Activated CD8-positive, alpha-beta T cell treated with anti-CD3 and anti-CD28 coated beads for 36 hours (primary cell): ENCODE measurements at places on chromosomes 6 and 20. TPM values are rescaled to one million over a fixed set of nuclear protein-coding genes. Genes with fewer than 3 reads are reported as not detected.

LGSN gene
- not detected for total RNA-seq

SLC22A23 gene
- 0.34 TPM for total RNA-seq

DNA sequence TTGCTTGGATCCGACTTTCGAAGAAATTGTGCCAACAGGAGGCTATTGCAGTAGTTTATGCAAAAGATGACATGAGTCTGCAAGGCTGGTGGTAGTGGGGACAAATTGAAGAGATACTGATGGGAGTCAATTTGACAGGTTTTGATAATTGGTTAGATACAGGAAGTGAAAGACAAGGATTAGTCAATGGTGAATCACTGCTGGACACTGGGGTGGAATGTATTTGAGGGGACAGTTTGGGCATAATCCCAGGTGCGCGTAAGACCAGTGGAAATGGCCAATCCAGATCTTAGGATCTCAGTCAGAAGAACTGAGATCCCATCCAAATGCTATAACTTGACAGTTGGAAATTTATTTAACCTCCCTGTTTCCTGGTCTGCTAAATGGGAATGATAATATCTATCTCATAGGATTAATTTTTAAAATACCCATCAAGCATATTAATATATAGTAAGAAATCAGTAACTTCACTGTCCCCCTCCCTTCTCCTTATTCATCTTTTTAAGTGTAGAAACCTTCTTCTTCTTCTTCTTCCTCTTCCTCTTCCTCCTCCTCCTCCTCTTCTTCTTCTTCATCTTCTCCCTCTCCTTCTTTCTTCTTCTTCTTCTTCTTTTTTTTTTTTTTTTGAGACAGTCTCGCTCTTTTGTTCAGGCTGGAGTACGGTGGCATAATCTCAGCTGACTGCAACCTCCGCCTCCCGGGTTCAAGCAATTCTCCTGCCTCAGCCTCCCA, 30.9 kb upstream of the ERVFRD-1 start:
- H3K27me3 ChIP-seq, result no peaks in the 10 kb centered on the region
- H3K4me1 ChIP-seq, result peaks cover 20% of the 10 kb centered on the region
- no peak overlapping the region for H3K27ac ChIP-seq
- no peak overlapping the region for H3K4me3 ChIP-seq

ECHDC1 gene
- total RNA-seq, result 50.2 TPM
